Stimulated activated CD8-positive, alpha-beta memory T cell treated with anti-CD3 and anti-CD28 coated beads, Interleukin-15, amount 100 ng/mL, for 48 hours (primary cell): ENCODE measurements at places on chromosomes 11 and 22.

DNA sequence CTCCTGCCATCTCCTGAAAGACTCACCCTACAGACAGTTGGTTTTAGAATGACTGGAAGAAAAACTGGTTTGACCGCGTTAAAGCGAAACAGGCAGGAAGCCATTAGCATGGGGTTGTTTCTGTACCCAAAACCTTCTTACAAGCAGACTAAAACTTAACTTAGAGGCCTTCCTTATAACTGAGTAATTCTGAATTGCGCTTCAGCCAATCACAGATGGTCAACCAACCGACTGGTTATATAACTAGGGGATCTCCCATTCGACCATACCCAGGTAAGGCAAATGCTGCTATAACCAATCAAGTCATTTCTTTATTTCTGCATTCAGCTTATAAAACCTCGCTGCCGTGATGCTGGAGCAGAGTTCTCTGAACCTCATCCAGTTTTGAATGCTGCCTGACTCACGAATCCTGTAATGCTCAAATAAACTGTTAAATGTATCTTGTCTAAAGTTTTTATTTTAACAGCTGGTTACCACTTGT lies 87.8 kb upstream of the DRD2 start:
- DNase-seq, result no peak

DNA sequence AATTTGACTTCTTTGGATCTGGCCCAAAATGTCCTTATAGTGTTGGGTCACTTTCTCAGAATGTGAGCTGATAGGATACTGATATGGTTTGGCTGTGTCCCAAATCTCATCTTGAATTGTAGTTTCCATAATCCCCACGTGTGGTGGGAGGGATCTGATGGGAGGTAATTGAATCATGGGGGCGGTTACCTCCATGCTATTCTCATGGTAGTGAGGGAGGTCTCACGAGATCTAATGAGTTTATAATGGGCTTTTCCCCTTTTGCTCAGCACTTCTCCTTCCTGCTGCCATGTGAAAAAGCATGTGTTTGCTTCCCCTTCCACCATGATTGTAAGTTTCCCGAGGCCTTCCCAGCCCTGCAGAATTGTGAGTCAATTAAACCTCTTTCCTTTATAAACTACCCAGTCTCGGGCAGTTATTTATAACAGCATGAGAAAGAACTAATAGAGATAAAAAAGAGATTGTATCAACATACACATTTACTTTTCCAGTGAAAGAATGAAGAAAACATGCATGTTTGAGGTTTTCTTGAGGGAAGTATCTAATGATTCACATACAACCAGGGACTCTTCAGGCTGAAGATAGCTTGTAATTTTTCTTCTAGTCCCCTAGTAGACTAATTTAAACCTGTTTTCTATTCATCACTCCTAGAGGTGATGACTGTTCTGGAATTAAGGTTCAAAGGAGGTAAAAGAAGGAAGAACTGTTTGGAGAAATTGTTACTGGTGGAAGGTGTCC lies 17.3 kb upstream of the CSTF3 start:
- no peak for DNase-seq

DNA sequence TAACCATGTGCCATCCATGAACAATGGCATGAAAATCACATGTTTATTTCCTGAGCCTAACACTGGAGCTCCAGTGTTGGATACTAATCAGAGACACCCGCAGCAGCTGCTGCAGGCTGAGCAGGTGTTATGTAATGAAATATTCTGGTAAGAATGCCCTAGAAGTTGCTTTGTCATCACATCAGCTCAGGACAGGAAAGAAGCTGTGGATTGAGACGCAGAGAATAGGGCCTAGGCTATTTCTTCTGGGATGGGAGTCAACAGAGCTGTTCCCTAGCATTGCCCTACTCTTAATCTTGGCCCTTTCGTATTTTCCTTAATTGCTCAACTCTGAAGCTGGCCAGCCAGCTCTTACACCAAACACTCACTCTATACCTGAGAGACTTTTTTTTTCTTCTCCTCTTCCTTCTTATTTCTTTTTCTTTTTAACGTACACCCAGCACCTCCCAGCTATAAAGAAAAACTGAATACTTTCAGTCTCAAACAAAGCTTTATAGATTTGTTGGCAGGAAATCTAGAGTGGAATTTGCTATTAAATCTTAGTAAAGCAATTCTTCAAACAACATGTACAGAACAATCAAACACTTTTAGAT lies 31.9 kb downstream of the RASSF10 start:
- no peak for DNase-seq

DNA sequence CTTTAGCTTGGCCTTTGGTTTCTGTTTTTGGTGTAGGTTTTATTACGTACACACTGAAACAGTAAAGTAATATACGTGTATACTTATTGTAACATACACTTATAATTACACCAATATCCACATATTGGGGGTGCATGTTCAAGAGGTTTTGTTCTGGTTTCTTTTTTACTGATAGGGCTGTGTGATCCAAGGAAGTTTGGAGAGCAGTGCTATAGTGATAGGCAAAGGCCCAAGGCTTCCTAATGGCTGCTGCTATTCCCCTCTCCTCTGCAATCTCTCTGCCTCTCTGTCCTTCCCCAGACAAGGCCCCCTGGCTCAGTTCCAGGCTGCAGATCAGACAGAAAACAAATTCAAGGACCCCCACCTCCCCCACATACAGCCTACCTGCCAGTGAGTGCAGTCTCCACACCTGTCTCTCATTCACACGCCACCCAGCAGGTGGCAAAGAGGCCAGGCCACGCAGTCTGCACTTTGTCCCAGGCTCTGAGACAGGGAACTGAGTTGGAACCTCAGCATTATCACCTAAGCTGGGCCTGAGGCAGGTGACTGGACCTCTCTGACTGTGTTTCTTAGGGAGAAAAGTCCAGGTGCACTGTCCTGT lies 15.1 kb downstream of the TMEM184B start:
- DNase-seq, result no peak

DNA sequence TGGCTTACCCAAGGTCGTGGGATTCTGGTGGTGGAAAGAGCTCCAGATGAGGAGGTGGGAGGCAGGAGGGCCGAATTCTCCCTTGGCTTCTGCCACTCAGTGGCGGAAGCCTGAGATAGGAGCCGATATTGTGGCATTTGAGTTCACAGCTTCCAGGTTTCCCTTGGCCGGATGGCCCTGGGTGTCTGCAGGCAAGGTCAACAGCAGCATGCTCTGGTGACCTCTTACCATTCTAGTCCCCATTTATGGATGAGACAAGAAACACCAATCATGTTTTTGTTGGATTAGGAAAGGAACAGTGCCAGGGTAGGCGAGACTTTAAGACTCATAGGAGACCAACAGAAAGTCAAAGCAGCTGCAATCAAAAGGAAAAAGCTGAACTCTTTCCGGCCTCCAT lies 89.7 kb downstream of the GRAMD1B start:
- no peak for DNase-seq

DNA sequence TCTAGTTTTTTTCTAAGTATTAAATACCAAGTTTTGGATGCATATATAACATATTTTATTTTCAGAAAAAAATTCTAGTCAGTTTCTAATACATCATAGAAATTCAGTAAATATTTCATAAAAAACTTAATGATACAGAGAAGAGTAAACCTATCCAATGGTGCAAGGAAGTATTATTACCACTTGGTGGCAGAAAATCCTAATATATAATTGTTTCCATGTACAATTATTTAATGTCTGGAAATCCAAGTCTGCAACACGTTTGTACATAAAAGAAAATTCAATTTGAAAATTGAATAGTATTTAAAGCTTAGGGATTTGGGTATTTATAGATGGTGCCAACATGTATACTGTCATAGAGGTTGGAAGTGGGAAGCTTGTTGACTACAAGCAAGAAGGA lies 127.0 kb downstream of the TRPC6 start:
- DNase-seq, result no peak

DNA sequence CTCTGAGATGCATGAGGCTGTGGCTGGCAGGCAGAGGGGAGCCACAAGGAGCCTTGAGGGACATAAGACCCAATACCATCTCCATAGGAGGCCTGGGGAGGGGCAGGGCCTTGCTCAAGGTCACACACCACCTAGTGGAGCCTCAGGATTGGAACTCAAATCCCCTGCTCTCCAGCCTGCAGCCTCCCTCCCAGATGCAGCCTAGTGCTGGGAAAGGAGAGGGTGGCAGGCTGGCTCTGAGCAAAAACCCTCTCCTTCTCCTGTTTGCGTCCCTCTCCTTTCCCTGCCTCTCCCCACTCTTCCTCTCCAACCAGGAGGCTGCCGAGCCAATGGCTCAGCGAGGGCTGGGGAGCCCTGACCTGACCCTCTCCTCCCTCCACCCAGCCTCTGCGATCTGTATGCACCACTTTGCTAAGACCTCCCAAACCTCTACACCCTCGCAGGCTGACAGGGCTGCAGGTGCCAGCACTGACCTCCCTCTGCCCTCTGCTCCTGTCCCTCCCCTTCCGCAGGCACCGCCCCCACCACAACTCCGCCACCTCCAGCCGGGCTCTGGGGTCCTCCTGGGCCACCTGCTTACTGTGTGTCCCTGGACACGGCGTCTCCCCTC lies 14.7 kb downstream of the IGLL1 start:
- DNase-seq, result no peak

DNA sequence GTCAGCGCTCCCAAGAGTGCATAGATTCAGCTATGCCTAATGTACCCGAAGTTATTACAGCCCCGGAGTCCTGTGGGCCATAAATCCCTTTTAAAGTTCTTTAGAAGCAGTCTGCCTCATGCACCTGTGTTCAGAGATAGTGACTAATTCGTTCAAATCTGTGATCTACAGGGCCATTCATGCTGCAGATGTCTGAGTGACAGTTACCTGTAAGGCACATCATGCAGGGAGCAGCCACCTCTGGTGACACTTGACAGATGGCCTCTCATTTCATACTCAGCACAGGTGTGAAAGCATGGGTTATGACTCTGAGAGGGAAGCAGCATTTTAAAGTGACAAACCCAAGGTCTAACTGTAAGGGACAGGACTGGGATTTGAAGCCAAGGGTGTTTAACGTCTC lies 2.4 kb upstream of the E2F8 start:
- no peak for DNase-seq

DNA sequence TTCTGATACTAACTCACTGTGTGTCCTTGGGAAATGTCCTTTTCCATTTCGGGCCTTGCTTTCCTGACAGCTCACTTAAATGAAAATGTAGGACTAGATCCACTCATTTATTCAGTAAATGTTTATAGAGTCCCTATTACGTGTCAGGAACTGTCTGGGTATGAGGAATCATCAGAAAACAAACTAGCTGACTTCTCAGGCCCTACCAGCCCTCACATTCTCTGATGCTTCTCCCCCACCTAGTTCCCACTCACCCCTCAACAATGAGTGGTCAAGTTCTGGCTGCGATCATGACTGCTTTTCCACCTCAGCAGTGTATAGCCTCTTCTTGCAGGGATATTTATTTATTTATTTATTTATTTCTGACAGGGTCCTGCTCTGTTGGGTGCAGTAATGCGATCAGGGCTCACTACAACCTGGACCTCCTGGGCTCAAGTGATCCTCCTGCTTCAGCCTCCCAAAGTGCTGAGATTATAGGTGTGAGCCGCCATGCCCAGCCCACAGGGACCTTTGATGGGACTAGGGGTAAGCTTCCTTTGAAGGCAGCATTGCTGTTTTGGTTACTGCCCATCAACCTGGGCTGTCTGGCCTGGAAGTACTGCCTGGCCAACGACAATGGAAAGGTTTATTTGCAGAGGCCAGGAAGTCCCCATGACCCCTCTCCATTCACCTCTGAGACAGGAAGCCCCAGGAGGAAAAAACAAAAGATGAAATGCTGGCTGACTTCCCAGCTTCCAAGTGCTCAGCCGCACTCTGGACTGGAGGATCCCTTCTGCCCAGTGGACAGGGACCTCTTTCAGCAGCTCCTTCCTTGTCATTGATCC lies 33.1 kb upstream of the POLD3 start:
- no peak for DNase-seq

GRCh38 chr22:45455621-45456020 lies 42.1 kb downstream of the RIBC2 start:
- no peak for DNase-seq

- peak; percentile 21 for DNase-seq
Measured at GRCh38 chr22:26364066-26365015, 64.7 kb upstream of the ASPHD2 start.

- DNase-seq, result no peak
Measured at GRCh38 chr11:45856044-45856468, 8.8 kb downstream of the CRY2 start.

- no peak for DNase-seq
Measured at GRCh38 chr11:111976119-111976766, 39.1 kb downstream of the DIXDC1 start.

GRCh38 chr11:128061281-128061871 lies 526.0 kb downstream of the ETS1 start:
- DNase-seq, result no peak

DNA sequence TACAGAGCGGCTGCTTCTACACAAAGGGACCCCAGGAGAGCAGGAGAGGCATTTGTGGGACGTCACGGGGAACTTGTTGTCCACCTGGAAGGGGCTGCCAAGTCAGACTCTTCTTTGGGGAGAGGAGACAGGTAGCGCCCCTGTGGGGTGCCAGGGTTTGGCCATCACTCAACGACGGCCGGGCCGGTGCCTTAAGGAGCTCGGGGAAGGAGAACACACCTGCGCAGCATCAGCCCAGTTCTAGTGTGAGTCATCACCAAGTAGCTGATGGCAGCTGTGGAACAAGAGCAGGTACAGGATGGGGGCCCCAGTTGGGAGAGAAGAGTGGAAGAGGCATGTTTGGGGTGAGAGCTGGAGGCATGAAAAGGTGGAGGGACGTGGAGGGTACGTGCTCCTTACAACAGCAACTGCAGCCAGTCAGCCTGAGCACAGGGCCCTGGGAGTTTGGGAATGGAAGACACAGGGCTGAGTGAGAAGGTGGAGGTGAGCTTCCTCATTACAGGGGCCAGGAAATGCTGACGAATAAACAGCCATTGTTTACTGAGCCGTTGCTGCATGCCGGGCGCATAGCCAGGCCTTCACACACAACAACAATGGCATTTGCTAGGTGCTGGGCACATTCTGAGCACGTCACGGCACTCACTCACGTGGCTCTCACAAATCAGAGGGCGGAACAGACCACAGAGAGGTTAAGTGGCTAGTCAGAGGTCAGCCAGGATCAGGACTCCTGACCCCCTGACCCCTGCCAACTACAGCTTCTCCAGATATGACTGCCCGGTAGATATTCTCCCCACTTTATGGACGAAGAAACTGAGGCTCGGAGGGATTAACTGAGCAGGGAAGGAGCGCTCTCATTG lies 29.1 kb upstream of the TP53I11 start:
- no peak for DNase-seq

DNA sequence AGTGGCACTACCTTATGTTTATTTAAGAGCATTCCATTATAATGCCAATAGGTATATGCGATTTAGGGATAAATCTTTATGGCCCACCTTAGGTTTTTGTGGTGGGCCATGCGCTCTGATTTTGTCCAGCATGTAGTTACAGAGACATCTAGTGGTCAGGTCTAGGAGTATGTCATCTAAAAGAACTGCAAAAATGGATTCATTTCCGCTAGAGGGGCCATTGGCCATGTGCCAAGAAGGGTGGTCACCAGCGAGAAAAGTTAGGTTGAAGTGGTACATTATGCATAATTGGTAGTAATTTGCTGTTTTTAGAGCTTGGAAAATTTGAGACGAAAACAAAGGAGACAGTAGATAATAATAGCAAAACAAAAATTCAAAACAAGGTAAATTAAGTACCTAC lies 27.7 kb downstream of the LRRC4C start:
- DNase-seq, result no peak

GRCh38 chr11:8287703-8288102 lies 24.0 kb upstream of the LMO1 start:
- no peak for DNase-seq

GRCh38 chr22:23233752-23234408 lies 53.6 kb downstream of the BCR start:
- peak; percentile 60 for DNase-seq
